ENCODE measurements at places on chromosomes 6 and 20. TPM values are rescaled to one million over a fixed set of nuclear protein-coding genes. Genes with fewer than 3 reads are reported as not detected.

DNA sequence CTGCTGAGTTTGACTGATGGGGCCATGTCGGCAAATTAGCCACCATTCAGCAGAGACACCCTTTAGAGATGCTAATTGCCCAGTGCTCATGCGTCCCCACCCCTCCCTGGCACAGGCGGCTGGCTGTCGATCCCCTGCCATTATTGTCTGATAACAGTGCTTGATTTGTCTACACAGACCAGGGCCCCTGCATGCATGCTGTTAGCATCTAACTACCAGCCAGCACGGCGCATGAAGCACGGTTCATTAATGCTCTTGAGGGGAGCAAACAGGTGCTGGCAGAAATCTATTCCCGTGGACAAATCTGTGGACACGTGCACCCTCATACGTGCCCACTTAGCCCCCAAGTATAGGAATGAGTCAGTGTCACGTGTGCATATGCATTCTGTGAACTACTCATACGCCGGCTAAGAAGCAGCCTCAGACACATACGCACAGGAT lies 32.2 kb downstream of the KCNB1 start:
- no peak for DNase-seq

DNA sequence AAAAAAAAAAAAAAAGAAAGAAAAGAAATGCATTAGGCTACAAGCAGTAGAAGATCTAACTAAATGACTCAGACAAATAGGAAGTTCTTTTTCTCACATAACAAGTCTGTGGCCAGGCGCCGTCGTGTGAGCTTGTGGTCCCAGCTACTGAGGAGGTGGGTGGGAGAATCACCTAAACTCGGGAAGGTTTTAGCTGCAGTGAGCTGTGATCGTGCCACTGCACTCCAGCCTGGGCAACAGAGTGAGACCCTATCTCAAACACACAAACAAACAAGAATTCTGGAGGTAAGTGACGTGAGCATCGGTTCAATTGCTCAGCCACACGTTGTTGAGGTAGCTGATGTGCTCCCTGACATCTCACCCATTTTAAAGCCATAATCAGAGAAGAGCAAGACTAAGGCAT lies 37.9 kb upstream of the SLC23A2 start:
- no peak for DNase-seq

DNA sequence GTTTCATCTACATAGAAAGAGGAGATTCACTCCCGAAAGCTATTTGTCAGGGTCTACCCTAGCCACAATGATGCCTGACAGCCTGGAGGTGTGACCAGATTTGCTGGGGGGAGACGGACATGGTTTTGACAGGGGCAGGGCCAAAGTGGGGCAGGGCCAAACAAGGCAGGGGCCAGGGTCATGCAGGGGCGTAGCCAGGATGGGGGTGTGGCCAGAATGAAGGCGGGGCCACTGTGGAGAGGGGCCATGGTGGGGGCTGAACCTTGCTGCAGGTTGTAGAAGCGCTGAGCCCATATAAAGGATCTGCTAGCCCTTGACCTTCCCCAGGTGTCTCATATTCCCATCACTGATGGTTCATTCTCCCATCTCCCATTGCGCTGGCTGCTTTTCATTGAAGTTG lies 184.1 kb upstream of the SULF2 start:
- no peak for DNase-seq

- DNase-seq = peak; percentile 78
Observed at GRCh38 chr6:24919056-24919892, 16.5 kb downstream of the RIPOR2 start.

- DNase-seq = no peak
Observed at GRCh38 chr6:166346449-166346848, 4.1 kb upstream of the SFT2D1 start.

DNA sequence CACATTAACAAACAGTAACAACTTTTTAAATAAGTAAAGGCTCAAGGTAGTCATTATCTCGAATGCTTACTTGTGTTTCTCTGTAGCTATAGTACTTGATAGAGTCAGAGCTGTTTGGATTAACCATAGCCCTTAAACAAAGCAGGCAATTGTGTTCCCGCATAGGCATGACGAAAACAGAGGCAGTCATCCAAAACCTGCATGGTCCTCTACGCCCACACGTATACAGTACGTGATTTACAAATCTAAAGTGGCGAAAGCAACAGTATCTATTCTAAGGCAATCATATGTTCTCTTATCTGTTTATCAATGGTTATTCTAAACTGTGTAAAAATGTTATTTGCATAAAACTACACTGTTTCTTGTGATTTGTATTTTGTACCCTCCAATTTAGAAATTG lies 31.8 kb downstream of the HFE start:
- DNase-seq = peak; percentile 48

DNA sequence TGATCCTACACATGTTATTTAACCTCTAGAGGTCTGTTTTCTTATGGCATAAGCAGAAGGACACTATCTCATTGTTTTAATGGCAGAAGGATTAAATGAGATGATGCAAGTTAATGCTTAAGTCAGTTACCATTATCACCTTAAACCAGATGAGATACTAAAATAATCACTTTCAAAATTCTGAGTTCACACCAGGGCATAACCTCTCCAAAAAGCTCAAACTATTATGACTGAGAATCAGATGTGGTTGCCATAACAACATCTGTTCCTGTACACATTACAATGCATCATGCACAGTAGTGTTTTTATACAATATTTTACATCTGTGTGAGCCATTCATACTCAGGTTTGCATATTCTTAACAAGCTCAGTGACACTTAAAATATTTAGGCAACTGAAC lies 10.2 kb downstream of the ADNP start:
- DNase-seq = no peak

DNA sequence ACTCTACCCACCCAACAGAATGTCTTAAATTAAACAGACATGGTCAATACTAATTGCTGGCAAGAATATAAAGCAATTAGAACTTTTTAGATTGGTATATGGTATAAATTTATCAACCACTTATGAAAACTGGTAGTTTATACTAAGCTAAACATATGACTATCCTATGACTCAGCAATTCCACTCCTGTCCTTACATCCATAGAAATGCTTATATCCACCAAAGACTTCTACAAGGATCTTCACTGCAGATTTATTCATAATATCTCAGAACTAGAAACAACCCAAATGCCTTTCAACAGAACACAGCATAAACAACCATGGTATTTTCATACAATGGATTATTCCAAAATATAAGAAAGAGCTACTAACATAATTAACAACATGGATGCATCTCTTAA lies 4.6 kb downstream of the ZNF184 start:
- DNase-seq = no peak

GRCh38 chr6:130575971-130576370 lies 210.2 kb downstream of the TMEM200A start:
- peak; percentile 93 for DNase-seq

DNA sequence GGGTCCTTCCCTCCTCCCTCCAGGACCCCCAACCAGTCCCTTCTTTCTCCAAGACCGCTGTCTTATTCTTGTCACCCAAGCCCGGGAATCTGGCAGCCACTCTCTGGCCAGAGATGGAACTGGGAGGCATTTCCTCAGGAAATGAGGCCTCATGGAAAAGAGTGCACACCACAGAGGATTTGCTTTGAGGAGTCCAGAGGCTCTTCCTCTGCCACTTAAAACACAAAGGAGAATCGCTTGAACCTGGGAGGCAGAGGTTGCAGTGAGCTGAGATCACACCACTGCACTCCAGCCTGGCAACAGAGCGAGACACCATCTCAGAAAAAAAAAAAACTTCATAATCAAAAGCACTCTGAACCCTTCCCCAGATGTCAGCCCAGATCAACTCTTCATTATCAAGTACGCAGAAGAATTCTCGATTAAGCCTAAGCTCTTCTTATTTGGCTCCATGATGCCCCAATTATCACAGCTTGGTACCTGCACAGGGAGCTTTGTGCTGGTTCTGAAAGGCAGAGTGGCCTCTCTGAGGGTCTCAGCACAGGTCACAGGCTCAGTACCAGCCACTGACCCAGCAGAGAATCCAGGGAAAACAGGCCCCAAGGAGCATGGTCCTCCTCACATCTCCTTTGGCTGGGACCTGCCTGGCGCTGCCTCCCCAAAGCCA lies 82.9 kb upstream of the MAFB start:
- DNase-seq = no peak

- DNase-seq = no peak
Observed at GRCh38 chr6:169587975-169588374, 113.9 kb downstream of the WDR27 start.

Gene TXLNB
- total RNA-seq = 0.09 TPM

Gene TP53TG5
- not detected for total RNA-seq

Gene ACTL10
- 3.7 TPM for total RNA-seq

Gene CYP24A1
- total RNA-seq = not detected

Measured in activated CD4-positive, alpha-beta T cell treated with anti-CD3 and anti-CD28 coated beads, Interleukin-2, amount 10 ng/mL, durations not matched to agents 24 days and 14 days (primary cell).